Activated CD4-positive, alpha-beta T cell treated with anti-CD3 and anti-CD28 coated beads, Interleukin-2, amount 10 ng/mL, durations not matched to agents 7 days and 5 days (primary cell): ENCODE measurements at places on chromosomes 5 and 9. TPM values are rescaled to one million over a fixed set of nuclear protein-coding genes. Genes with fewer than 3 reads are reported as not detected.

- peak overlapping the region; percentile 88 for H3K4me3 ChIP-seq
- peaks cover 41% of the 10 kb centered on the region for H3K4me1 ChIP-seq
- no peaks in the 10 kb centered on the region for H3K27me3 ChIP-seq
- peak overlapping the region; percentile 86 for H3K27ac ChIP-seq
- peaks cover 25% of the 10 kb centered on the region for H3K36me3 ChIP-seq
These were observed 1.1 kb downstream of the WDR5 start for GRCh38 chr9:134136996-134137299.

GRCh38 chr5:64853777-64854176, 85.0 kb downstream of the CWC27 start:
- no peaks in the 10 kb centered on the region for H3K4me1 ChIP-seq
- no peak for DNase-seq
- no peak overlapping the region for H3K4me3 ChIP-seq
- H3K36me3 ChIP-seq: peaks cover 2% of the 10 kb centered on the region
- no peaks in the 10 kb centered on the region for H3K27me3 ChIP-seq

DNA sequence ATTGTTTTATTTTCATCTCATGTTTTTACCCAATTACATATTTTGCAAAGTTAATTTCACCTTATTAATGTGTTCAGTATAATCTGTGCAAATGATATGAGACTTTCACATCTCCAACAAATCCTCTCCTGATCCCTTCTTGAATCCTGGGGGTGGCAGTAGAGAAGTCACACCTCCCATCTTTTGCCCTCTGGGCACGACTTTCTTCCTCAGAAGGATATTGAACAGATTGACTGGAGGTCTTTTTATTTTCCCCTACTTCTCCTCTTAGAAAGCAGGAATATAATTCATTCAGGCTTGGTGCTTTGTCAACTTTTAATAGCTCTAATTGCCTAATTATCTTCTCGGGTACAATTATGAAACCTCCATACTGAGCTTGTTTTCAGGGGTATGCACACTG, 1037.1 kb upstream of the NUDT12 start:
- no peak overlapping the region for H3K27ac ChIP-seq
- no peaks in the 10 kb centered on the region for H3K27me3 ChIP-seq
- H3K4me1 ChIP-seq: no peaks in the 10 kb centered on the region
- H3K4me3 ChIP-seq: no peak overlapping the region

GRCh38 chr9:121216271-121216805, 14.7 kb upstream of the RAB14 start:
- DNase-seq: no peak
- H3K27ac ChIP-seq: peak overlapping the region; percentile 0
- no peak overlapping the region for H3K4me3 ChIP-seq

GRCh38 chr9:77748214-77748772, 100.2 kb upstream of the GNA14 start:
- peaks cover 28% of the 10 kb centered on the region for H3K4me1 ChIP-seq
- no peaks in the 10 kb centered on the region for H3K27me3 ChIP-seq
- peaks cover 5% of the 10 kb centered on the region for H3K36me3 ChIP-seq
- no peak overlapping the region for H3K4me3 ChIP-seq
- H3K27ac ChIP-seq: no peak overlapping the region
- DNase-seq: no peak

Gene CATSPER3
- 1.2 TPM for total RNA-seq

DNA sequence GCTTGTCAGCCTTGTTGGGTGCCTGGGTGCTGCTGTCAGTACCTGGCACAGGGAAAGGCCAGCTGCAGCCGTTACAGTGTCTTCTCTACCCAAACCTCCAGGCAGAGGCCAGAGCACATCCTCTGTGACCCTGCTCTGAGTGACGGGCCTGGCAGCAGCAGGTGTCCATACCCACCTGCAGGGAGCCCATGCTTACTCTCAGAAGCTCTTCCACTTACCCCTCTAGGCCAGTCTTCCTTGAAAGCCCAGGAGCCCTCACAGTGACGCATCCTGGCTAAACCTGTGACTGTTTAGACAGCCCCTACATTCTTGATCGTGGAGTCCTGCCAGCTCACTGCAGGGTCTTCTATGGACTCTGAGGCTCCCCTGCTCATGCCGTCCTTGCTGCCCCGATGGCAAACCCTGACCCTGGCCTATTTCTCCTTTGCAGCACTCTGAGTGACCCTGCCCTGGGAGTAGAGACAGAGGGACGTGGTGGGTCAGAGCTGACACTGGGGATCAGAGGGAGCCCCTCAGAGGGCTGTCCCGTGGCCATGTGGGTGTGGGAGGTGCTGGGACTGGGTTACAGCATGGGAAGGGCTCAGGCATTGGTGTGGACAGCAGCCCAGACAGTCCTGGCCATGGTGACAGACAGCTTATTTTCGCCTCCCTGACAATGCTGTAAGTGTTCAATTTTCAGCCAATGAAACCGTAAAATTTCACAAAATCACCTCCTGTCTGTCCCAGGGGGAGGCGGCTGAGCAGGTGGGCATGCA, 67.6 kb upstream of the RNF130 start:
- peaks cover 9% of the 10 kb centered on the region for H3K4me1 ChIP-seq
- H3K4me3 ChIP-seq: no peak overlapping the region
- peak; percentile 1 for DNase-seq
- H3K27me3 ChIP-seq: no peaks in the 10 kb centered on the region

GRCh38 chr5:178496642-178497041, 93.6 kb downstream of the COL23A1 start:
- no peak for DNase-seq
- no peak overlapping the region for H3K4me3 ChIP-seq
- no peaks in the 10 kb centered on the region for H3K36me3 ChIP-seq

Gene IFNB1
- total RNA-seq: not detected

DNA sequence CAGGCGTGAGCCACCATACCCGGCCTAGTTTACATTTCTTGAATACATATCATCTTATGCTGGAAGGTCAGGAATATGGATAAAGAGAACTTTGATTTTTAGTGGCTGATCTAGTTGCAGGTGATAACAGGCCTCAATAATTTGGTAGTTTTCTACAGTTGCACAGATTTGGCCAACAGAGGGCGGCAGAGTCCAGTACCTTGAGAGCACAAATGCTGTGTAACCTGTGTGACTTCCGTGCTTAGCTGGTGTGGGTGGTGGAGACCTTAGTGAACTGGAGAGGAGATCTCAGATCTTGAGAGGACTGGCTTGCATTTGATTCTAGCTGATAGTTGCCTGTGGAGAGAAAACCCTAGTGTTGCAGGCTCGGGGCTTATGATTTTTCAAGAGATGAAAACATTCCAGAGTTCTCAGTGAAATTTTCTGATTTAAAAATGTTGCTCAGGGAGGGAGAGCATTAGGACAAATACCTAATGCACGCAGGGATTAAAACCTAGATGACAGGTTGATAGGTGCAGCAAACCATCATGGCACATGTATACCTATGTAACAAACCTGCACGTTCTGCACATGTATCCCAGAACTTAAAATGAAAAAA, 17.4 kb upstream of the GPR151 start:
- peaks cover 13% of the 10 kb centered on the region for H3K4me1 ChIP-seq
- no peaks in the 10 kb centered on the region for H3K36me3 ChIP-seq
- H3K4me3 ChIP-seq: no peak overlapping the region
- peaks cover 4% of the 10 kb centered on the region for H3K27me3 ChIP-seq

DNA sequence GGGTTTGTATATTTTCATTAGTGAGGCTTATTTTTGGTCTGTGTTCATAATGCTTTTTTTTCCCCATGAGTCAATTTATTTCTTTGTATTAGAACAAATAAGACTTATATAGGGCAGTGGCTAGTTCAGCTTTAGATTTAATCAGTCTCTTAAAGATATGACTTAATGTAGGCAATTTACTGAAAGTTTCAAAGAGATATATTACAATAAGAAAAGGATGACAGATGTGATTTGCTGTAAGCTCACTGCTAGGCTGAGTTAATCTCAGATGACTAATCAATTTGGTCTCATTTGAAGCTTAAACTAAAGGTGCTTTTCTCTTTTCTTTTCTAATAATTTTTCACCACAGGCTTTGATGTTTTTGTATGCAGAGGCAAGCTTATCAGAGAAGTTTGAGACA, 291.8 kb upstream of the DAP start:
- H3K36me3 ChIP-seq: no peaks in the 10 kb centered on the region
- H3K27me3 ChIP-seq: peaks cover 2% of the 10 kb centered on the region

GRCh38 chr5:176772271-176773210, 37.8 kb upstream of the UNC5A start:
- H3K27ac ChIP-seq: no peak overlapping the region
- H3K27me3 ChIP-seq: peaks cover 10% of the 10 kb centered on the region
- no peak overlapping the region for H3K4me3 ChIP-seq
- no peak for DNase-seq
- peaks cover 4% of the 10 kb centered on the region for H3K4me1 ChIP-seq

DNA sequence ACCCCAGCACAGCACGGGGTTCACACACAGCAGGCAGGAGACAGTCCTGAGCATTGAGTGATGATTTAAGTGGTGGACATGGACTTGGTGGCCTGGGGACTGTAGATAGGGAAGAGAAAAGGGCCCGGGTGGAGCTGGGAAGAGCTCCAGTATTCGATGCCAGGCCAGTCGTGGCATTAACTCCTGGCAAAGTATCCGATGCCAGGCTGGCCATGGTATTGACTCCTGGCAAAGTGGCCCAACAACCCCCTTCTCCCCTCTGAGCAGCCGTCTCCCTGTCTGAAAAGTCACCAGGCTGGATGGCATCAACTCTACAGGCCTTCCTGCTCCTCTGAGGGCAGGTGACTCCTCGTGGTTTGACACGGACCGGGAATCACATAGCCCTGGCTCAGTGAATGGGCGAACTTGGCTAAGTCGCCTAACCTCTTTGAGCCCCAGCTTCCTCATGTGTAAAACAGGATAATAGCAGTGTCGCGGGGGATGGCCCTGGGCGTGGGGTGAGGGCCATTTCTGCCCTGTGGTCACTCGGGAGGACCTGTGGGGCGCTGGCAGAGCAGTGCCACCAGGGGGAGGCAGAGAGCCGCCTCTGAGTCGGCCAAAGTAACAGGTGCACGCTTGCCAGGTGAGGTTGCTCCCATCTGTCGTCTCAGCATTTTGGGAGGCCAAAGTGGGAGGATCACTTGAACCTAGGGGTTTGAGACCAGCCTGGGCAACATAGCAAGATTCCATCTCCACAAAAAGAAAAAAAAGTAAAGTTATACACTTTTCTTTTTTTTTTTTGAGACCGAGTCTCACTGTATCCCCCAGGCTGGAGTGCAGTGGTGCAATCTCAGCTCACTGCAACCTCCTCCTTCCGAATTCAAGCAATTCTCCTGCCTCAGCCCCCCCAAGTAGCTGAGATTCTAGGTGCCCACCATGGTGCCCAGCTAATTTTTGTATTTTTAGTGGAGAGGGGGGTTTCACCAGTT, 5.7 kb upstream of the SEC16A start:
- H3K4me1 ChIP-seq: peaks cover 7% of the 10 kb centered on the region
- no peaks in the 10 kb centered on the region for H3K27me3 ChIP-seq
- DNase-seq: peak; percentile 77
- H3K27ac ChIP-seq: no peak overlapping the region
- no peak overlapping the region for H3K4me3 ChIP-seq

Gene EGFL7
- total RNA-seq: 0.31 TPM

GRCh38 chr9:86945728-86946200, 1.5 kb downstream of the GAS1 start:
- no peak for DNase-seq
- H3K4me1 ChIP-seq: peaks cover 21% of the 10 kb centered on the region
- H3K27ac ChIP-seq: no peak overlapping the region
- no peaks in the 10 kb centered on the region for H3K36me3 ChIP-seq

GRCh38 chr5:169395136-169395535, 94.2 kb upstream of the SLIT3 start:
- H3K36me3 ChIP-seq: no peaks in the 10 kb centered on the region
- peaks cover 10% of the 10 kb centered on the region for H3K27me3 ChIP-seq
- H3K27ac ChIP-seq: no peak overlapping the region
- H3K4me1 ChIP-seq: no peaks in the 10 kb centered on the region
- DNase-seq: no peak

Gene PCDHB15
- not detected for total RNA-seq

DNA sequence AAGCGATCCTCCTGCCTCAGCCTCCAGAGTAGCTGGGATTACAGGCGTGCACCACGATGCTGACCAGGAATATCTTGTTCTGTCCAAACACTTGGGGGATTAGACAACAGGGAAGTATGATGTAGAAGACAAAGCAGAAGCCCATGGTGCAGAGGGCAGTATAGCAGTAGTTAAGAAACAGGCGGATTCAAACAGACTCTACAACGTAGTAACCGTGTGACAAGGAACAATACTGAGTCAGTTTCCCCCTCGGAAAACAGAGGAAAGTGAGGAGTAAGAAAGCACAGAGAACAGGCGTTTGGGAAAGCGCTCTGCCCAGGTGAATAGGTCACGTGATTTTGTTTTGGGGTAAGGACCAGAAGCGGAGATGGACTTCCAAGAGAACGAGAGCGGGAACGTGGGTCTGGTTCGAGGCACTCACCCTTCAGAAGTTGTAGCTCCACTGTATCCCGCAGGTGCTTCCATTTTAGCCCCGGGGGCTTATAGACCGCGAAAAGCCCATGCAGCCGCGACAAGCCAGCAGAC, 306 bp downstream of the TRUB2 start:
- no peak for DNase-seq
- H3K36me3 ChIP-seq: peaks cover 2% of the 10 kb centered on the region
- peak overlapping the region; percentile 95 for H3K27ac ChIP-seq
- peaks cover 30% of the 10 kb centered on the region for H3K4me1 ChIP-seq
- peak overlapping the region; percentile 96 for H3K4me3 ChIP-seq
- no peaks in the 10 kb centered on the region for H3K27me3 ChIP-seq

- H3K4me1 ChIP-seq: peaks cover 12% of the 10 kb centered on the region
- no peaks in the 10 kb centered on the region for H3K27me3 ChIP-seq
- peaks cover 5% of the 10 kb centered on the region for H3K36me3 ChIP-seq
These were observed 114.0 kb downstream of the C9orf50 start for GRCh38 chr9:129506892-129507291.

Gene PIP5K1B
- 0.77 TPM for total RNA-seq

DNA sequence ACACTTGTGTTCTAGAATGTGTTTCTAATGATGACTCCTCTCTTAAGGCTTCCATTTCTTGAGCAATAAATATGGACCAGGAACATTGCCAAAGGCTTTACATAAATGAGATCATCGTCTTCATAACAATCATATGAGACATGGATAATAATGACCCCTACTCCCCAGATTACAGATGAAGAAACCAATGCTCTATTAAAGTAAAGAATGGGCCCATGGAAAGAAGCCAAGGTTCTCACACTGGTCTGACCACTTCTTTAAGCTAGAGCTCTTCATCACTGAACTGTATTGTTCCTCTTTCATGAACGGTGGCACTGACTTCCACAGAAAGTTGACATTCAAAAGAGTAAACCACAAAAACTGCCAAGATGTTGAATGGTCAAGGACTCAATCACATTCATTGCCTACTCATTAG, 65.3 kb downstream of the MARCHF3 start:
- DNase-seq: no peak
- no peaks in the 10 kb centered on the region for H3K4me1 ChIP-seq
- H3K27me3 ChIP-seq: no peaks in the 10 kb centered on the region
- H3K27ac ChIP-seq: no peak overlapping the region
- H3K36me3 ChIP-seq: no peaks in the 10 kb centered on the region

DNA sequence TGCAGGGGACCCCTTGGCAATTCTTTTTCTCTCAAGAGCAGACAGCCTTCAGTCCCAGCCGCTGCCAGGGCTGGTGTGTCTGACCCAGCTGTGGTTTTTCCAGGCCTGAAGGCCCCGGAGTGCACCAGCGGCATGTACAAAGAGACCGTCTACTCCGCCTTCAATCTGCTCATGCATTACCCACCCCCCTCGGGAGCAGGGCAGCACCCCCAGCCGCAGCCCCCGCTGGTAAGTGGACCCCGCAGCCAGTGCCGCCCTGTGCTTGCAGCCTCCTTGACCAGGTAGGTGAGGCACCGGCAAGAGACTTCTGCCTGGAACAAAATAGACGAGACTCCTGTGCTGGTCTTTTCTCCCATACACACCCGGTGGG, 1.3 kb downstream of the TCF7 start:
- H3K36me3 ChIP-seq: peaks cover 54% of the 10 kb centered on the region
- peak overlapping the region; percentile 74 for H3K27ac ChIP-seq
- DNase-seq: no peak
- H3K27me3 ChIP-seq: peaks cover 8% of the 10 kb centered on the region
- peak overlapping the region; percentile 82 for H3K4me3 ChIP-seq
- peaks cover 69% of the 10 kb centered on the region for H3K4me1 ChIP-seq

Gene TPPP
- total RNA-seq: 0.02 TPM
